ENCODE measurements at places on chromosomes 4 and X.

GRCh38 chr4:138051157-138051556 lies 191.0 kb downstream of the SLC7A11 start:
- no peak for DNase-seq

- DNase-seq: no peak
These were observed 285.6 kb downstream of the SHOX start for GRCh38 chrX:916230-916599.

DNA sequence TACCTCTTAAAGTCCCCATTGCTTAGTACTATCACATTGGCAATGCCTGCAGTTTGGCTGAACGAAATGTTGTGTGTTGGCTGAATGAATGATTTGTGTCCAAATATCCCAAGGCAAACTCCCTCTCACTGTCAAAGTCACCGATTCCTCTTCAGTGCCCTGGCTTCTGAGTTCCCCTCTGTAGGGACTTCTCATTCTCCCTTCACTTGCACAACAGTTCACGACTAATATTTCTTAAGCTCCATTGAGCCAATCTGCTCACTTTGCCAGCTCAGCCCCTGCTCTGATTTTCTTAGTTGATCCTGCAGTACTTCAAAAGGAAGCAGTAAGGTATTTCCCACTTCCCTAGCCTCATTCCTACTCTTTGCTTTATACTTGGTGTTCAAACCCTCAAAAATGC lies 21.9 kb upstream of the PACRGL start:
- no peak for DNase-seq

GRCh38 chrX:55867708-55868107 lies 150.2 kb downstream of the RRAGB start:
- no peak for DNase-seq

GRCh38 chr4:121070696-121071639 lies 1.4 kb downstream of the NDNF start:
- peak; percentile 16 for DNase-seq

GRCh38 chr4:160567634-160568033 lies 1464.8 kb downstream of the RAPGEF2 start:
- no peak for DNase-seq

DNA sequence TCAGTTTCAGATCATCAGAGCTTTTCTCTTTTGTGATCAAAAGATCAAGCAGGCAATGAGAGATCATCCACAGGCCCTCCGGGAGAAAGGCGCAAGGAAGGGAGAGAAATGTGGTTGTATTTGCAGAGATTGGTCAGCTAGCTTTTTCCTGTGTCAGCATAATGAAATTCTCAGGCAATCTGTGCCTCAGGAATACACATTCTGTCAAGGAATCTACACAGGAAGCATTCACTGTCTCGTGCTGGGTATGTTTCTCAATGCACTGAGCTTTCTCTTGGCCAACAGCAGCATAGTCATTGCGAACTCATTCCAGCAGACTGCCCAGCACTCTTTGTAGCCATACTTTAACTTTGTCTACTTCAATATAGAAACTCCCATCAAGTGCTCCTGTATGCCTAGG lies 413.7 kb downstream of the PPP3CA start:
- DNase-seq: no peak

DNA sequence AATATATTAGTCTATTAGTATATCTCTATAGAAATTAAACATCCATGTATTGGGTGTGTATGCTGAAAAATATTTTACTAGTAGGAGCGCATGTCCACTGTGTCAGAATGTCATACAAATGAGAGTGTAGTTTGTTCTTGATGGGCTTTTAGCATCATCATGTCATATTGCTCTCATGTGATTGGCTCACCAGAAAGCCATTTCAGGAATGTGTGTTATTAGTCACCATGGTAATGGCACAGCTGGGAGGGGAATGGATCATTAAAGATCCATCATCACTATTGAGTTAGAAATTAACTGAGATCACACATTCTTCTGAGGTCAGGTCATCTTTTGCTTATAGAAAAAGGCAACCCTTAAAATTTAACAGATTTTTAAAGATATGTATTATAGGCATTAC lies 77.3 kb downstream of the PHEX start:
- no peak for DNase-seq

- no peak for DNase-seq
These were observed 76.6 kb downstream of the TBC1D9 start for GRCh38 chr4:140679576-140679975.

GRCh38 chr4:53004497-53005148 lies 142.5 kb downstream of the RASL11B start:
- no peak for DNase-seq

DNA sequence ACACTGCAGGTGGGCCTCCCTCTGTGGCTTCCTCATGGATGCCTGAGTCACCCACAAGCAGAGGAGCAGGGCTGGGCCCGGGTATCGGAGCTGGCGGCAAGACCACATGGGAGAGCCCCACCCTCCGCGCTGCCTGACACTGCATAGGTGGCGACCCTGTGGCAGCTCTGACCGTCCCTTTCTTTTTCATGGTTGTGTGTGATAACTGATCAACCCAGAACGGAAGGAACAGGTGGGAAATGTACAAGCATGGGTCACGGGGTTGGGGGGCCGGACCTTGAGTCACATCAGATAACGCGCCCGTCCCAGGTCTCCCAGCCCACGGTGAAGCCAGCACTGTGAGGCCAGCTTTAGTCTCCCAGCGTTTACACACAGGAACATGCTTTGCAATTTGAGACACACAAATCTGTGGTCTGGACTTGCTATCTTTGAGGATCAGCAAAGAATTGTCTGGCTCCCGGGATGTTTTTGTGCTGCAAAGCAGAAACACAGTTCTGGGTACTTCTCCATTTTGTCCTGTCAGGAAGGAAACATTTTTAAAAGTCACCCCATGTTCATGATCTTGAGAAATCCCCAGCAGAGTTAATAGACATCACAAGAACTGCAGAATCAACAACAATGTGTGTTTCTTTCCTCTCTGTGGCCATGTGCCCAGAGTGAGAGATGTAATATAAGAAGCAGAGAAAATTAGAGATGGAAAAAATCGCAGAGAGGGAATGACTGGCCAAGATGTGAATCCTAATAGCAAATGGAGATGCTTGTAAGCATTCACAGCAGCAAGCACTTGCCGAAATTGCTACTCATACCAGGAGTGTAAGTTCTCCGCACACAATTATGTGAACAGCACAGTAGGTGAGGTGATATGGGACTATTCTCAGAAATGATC lies 70.1 kb upstream of the CBR4 start:
- DNase-seq: no peak

- peak; percentile 38 for DNase-seq
These were observed 17.8 kb upstream of the ZNF827 start for GRCh38 chr4:145956288-145956890.

DNA sequence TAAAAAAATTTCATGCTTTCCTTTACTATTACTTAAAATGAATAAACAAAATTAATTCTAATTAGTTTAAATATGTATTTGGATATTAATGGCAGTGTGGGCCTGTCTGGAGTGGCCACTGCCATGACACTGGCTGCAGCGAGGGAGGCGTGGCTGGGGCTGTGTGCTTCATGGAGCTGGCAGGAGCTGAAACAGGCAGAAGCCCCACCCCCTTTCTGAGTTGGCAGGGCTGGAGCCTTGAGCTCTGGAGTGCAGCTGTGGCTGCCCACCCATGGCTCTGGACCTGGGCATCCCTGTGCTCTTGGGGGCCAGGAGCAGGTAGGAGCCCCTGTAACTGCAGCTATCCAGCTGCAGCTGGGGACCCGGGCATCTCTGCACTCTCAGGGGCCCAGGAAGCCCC lies 8.2 kb upstream of the HSD17B11 start:
- DNase-seq: no peak

GRCh38 chr4:153265306-153266047 lies 61.2 kb downstream of the TRIM2 start:
- no peak for DNase-seq

DNA sequence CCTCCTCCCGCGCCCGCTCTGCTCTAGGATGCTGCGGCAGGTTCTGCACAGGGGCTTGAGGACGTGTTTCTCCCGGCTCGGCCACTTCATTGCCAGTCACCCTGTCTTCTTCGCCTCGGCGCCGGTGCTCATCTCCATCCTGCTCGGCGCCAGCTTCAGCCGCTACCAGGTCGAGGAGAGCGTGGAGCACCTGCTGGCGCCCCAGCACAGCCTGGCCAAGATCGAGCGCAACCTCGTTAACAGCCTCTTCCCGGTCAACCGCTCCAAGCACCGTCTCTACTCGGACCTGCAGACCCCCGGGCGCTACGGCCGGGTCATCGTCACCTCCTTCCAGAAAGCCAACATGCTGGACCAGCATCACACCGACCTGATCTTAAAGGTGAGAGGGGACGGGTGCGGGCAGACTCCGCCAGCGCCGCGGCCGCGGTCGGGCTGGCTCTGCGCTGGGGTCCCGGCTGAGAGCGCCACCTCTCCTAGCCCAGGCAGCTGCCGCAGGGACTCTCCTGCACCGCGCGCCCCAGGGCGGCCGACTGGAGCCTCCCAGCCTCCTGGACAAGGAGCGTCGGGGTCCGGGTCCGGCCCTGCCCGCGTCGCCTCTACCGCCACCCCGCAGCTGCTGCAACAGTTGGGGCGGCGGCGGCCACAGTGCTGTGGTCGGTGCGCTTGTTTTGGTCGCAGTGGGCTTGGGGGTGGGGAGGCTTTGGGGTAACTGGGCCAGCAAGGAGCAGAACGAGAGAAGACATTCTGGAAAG lies at the start of gene PTCHD1:
PTCHD1 (plus strand) TSS at position 2 of the 752 bp plus-strand sequence; CDS start at position 29, 27 bp downstream.
- no peak for DNase-seq

GRCh38 chrX:120000490-120001246 lies 57.1 kb upstream of the NKAP start:
- DNase-seq: no peak

- no peak for DNase-seq
These were observed 1.7 kb downstream of the NSD2 start for GRCh38 chr4:1872870-1873269.

DNA sequence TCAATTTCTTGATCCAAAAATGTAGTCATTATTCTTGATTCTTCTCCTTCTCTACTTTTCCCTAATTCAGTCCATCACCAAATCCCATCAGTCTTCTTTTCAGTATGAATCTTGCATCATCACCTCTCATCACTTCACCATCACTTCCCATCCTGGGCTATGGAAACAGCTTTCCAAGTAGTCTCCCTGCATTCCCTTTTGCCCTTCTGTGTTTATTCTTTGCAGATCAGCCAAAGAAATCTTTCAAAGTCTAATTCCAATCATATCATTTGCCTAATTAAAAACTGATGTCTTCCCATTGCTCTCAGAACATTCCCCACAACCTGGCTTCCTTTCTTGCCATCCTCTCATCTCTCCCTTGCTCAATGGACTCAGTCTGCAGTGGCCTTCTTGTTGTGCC lies 201.7 kb upstream of the ADAMTS3 start:
- DNase-seq: no peak

GRCh38 chr4:169048868-169049414 lies 38.9 kb upstream of the CBR4 start:
- DNase-seq: no peak

DNA sequence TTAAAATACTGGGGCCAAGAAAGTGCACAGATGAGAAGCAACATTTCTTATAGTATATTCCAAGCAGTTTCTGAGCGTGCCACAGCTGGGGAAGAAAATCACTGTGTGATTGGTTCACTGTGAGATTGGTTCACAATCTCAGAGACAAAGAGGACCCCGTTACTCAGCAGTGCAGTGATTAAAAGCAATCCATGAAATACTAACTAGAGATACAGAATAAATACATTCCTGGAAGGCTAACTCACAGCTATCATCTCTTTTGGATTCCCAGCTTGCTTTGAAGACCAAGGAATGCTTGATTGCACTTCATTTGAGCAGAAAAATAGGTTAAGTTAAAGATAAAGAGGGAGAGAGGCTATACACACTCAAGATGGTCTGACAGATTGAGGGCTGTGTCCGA lies 132.1 kb upstream of the RAPGEF2 start:
- no peak for DNase-seq

DNA sequence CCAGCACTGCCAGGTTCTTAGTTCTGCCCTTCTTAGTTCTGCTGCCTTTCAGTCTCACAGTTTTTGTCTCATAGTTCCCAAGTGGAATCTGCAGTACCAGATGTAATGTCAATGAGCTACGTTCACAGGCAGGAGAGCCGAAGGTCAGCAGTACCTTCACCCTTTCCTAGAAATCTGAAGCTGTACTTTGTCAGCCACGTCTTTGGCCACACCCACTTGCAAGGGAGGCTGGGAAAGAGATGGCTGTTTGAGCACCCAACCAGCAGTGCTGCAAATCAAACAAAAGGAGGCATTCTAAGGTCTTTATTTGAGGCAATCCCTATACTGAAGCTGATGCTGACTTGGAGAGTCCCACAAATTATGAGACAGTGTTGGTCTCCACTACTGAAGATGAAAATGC lies 199.1 kb upstream of the NPY2R start:
- no peak for DNase-seq

DNA sequence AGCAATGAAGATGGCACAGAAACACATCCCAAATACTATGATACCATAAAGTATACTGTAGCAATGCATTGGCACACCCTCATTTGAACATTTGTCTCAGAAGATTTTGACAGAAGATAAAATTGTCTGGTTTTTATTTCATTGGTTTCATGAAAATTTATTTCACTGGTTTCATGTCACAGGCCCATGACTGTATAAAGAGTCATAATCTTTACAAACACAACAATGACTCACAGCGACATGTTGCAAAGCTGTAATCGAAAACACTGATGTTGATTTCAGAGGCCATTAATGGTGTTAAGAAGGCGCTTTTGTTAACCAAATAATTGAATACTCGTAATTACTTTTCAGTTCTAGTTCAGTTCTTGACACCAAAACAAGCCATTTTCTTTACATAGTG lies 8.1 kb upstream of the DTHD1 start:
- no peak for DNase-seq
